ENCODE measurements at places on chromosomes 6 and 20.
A peak's percentile ranks its signal among the peaks of the same experiment; 100 is the strongest.

DNA sequence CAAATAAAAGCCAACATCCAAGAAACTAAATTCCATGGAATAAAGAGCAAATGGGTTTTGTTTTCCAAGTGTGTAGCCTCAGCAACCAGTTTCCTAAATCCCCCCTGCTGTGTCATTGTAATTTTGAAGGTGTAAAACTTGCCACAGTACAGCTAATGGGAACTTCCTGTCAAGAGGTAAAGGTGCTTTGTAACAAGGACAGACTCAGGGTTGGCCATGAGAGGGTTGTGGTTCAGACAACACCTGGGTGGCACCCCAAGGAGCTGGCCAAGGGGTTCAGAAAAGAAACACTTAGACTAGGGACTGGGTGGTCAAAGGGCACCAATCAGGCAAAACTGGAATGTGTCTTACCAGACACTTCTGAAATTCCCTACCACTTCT is 52.4 kb upstream of the LYRM2 start:
- DNase-seq: no peak

DNA sequence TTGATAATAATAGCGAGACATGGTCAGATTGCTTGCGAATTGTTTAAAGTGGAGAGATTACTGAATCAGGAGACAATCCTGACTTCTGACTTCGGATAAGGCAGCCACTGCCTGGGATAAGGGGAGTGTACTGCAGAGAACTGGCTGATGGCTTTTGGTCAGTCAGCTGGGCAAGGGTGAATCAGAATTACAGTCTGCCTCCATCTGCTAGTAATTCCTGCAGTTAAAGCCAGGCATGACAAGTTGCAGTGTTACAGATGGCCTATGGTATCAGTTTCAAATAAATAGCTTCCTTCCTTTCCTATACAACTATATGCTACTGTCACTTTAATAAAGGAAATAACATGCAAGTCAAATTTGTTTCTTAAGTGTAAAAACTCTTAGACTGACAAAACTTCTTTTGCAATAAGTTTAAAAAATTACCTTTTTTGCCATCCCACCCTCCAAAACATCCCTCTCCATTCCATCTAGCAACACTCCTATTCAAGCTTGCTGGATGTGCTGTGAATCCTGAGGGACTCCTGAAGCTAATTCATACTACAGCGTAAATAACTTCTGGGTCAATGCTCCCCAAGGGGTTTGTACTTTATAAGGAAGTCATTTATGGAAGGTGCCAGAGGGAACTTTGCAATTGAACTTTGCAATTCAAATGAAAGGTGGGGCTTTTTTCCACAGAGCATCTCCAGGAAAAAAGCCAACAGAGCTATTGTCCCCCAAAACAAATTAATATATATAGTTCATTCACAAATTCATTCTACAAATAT is 245.2 kb downstream of the ADGRB3 start:
- DNase-seq: no peak

DNA sequence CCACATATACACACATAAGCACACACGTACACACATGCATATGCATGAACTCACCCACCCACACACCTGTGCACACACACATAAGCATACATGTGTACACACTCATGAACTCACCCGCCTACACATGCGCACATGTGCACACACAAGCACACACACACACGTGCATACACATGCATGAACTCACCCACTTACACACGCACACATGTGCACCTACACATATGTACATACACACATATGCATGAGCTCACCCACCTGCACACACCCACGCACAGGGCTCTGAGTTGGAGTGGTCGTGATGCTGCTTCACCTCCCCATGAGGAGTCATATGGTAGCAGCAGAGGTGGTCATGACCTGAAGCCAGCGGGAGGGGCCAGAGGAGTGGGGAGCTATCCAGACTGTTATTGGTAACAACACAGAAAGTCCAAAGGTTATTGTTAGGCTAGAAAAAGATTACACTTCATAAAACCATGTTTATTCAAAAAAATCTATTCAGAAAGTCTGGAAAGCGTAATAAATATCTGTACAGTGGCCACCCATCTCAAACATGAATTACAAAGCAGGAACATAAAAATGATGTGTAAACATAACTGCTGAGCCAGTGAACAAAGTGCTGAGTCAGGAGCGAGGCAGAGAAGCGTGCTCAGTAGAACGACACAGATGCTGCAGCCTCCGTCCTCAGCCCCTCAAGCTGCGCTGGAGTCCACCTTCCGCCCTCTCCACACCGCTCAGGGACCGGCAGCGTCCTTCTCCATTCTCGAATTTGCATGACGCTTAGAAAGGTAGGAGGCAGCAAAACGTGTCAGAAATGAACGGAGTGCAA is 26.4 kb upstream of the MPC1 start:
- DNase-seq: no peak

- no peak for DNase-seq
Measured at GRCh38 chr20:32823078-32823477, 3.3 kb downstream of the MAPRE1 start.

DNA sequence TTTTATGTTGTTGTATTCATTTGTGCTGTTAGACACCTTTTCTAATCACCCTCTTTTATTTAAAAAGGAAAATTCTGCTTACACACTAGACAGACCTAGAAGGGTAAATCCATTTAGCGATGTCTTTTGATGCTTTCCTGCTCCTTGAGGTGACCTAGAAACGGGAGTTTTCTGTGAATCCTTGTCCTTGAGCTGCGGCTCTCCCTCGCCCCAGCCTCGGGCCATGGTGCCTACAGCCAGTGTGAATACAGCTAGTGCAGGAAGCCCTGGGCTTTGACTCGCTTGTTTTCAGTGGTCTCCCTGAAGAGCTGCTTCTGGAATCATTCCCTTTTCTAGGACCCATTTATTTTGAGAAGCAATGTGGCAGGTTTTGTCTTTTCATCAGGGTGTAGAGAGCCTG is 17.6 kb upstream of the ADRM1 start:
- DNase-seq: no peak

- DNase-seq: no peak
Measured at GRCh38 chr6:160791459-160791858, 89.4 kb downstream of the PLG start.

DNA sequence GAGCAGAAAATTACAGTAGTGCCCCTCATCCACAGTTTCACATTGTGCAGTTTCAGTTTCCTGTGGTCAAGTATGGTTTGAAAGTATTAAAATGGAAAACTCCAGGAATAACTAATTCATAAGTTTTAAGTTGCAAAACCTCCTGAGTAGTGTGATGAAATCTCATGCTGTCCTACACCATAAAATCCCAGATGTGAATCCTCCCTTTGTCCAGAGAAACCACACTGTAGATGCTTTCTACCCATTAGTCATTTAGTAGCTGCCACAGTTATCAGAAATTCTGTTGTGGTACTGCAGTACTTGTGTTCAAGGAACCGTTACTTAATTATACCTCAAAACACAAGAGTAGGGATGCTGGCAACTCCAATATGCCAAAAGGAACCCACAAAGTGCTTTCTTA is 74.7 kb downstream of the PTCHD4 start:
- no peak for DNase-seq

DNA sequence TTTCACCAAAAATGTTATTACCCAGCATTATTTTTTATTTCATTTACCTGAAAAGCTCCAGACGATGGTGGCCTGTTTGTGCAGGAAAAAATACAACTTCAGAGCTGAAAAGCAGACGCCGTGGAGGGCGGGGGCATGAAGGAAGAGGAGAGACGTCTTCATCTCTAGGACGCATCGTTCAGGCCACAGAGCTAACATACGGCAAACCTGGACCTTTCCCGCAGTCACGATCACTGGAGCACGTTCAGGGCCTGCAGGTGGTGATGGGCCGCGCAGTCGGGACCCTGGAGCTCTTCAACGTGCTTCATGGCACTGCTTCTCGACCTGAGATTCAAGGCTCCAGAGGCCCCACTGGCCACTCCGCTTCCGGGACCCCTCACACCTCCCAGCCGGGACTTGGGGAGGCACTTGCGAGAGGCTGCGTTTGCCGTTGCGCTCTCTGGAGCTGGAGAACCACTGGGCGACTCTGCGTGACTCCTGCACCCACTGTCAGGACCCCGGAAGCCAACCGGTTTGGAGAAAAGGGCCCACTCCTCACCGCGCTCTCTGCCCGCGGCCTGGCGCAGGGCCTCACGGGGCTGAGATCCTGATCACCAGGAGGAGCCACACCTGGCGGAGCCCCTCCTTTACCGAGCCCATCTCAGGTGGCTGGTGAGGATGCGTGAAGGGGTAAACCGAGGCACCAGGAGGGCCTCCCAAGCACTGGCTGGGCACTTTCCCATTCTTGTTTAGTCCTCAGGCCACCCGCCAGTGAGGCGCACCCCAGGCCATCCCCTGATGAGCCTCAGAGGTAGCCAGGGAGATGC is 164.4 kb upstream of the AFDN start:
- DNase-seq: no peak

- DNase-seq: no peak
Measured at GRCh38 chr6:110329714-110330436, 28.3 kb downstream of the METTL24 start.

- peak; percentile 86 for DNase-seq
Measured at GRCh38 chr20:52201395-52201794, 9.8 kb upstream of the ZFP64 start.

GRCh38 chr6:163813979-163814493 is 399.5 kb downstream of the QKI start:
- no peak for DNase-seq

DNA sequence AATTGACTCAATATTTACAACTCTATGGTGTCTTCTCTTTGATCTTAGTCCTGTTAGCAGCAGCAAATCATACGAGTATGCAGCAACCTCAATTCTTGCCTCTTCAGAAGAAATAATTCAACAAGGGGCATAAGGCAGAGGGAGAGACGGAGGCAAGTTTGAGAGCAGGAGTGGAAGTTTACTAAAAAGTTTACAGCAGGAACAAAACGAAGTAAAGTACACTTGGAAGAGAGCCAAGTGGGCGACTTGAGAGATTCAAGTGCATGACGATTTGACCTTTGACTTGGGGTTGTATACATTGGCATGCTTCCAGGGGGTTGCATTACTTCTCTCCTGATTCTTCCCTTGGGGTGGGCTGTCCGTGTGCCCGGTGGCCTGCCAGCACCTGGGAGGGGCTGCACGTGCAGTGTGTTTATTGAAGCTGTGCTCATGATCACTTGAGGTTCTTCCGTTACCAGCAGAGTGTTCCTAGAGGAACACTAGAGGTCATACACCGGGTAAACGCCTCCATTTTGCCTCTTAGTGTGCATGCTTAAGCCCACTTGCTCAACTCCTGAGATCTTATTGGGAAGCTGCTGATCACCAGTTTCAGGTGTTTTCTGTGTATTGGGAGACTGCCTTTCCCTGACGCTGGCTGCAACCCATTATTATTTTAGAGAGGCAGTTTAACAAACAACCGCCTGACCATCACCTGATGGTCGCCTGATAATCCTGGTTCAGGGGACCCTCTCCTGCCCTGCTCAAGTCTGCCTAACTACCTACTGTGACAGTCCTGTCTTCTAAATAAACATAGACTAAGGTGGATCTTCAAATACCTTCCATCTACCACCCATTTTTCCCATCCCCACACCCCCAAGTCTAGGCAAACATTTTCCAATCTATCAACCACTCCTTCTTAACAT is 172.4 kb upstream of the MYLIP start:
- no peak for DNase-seq

DNA sequence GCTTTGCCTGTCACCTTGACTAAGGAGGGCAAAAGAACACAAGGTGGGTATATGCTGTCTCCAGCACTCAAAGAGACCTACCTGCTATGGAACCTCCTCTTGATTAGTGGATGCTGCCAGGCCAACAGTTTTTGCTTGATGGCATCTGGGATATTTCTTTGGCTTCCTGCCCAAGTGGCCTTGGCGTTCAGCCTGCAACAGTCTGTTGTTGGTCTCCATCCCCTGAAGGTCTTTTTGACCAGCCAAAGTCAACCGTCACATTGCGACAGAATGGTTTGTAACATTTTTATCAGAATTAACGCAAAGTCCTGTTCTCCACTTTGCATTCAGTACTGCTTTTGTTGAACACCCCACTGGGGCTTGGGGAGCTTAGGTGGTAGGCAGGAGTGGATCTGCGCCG is 37.1 kb downstream of the SERPINB1 start:
- no peak for DNase-seq

DNA sequence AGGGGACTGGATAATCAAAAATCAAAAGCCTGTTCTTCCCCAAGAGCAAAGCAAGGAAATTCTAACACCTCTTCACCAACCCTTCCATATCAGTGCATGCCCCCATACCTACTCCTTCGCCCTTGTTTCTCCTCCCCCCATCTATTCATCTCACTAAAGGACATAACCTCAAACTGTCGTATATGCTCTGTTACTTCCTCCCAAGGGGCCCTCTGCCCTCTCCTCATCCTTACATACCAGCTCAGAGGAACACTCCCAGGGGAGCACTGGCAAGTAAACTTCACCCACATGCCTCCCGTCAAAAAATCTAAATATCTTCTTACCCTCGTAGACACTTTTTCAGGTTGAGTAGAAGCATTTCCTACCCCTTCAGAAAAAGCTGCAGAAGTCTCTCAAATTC is 9.4 kb upstream of the ADTRP start:
- DNase-seq: no peak

GRCh38 chr20:24316731-24317130 is 152.7 kb upstream of the SYNDIG1 start:
- no peak for DNase-seq

GRCh38 chr6:79455446-79455845 is 81.8 kb downstream of the LCA5 start:
- DNase-seq: no peak

GRCh38 chr6:10695086-10695657 is 400 bp downstream of the PAK1IP1 start:
- DNase-seq: no peak

DNA sequence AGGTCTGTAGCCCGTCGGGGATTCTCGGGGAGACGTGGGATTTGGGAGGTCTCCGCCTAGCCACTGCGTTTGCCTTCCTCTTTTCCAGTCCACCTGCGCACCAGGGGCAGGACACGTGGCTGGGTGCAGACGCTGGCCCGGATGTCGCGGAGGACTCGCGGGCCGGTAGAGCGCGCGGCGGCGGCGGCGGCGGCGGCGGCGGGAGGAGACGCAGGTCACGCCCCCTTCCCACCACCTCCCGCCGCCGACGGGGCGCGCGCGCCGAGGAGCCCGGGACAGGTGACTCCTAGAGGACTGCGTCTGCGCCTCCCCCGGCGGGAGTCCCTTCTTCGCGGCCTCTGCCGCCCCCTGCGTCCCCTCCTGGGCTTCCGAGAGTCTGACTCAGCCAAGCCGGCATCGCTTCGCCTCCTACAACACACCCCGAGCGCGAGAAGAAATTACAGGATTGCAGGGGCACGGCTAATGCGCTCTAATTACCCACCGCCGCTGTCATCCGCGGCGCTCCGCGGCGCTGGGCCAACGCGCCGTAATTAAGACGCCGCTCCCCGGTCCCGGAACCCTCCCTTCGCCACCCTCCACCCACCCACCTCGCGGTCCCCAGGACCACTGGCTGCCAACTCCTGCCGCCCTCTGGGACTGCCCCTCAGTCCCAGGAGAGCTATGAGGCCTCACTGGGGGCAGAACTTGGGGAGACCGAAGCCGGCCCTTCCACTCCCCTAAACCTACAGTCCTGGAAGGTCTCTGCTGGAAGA is 124.5 kb downstream of the MRPL14 start:
- DNase-seq: no peak

DNA sequence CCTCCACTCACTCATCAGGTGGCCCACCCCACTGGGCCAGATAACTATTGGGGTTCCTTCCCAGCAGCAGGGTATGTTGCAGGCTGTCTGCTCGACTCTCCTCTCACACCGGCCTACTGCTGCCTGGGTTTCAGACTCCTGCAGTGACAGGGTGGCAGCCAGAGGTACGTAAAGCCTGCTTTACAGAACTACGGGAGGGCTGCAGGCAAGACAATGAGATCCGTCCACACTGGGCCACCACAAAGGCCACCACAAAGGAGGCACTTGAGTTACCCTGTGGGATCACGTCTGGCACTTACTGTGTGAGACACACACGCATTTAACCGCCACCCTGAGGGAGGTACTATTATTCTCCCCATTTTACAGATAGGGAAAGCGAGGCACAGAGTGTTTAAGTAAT is 78.5 kb downstream of the NFATC2 start:
- no peak for DNase-seq

Measured in NCI-H1436 treated with DMSO at 0.1 percent for 48 hours (cell line).